Right atrium auricular region (tissue), 2 donors: ENCODE measurements at places on chromosomes 6 and 20. TPM values are rescaled to one million over a fixed set of nuclear protein-coding genes. Genes with fewer than 3 reads are reported as not detected.

KIF25 gene
- total RNA-seq, result not detected

ZNF391 gene
- 1.3 TPM for total RNA-seq

RAET1L gene
- not detected for total RNA-seq

L3MBTL3 gene
- 1.8 TPM for total RNA-seq

FKBP1C gene
- total RNA-seq, result not detected

LAMA4 gene
- 47.1 TPM for total RNA-seq

HLA-A gene
- 536 TPM for total RNA-seq

CD83 gene
- total RNA-seq, result 1.7 TPM

ALDH8A1 gene
- total RNA-seq, result 0.35 TPM

CLIC5 gene
- total RNA-seq, result 114 TPM

SEC63 gene
- total RNA-seq, result 18.9 TPM

KCNK5 gene
- total RNA-seq, result 1.1 TPM

KCNQ5 gene
- 0.67 TPM for total RNA-seq

DDX27 gene
- 20.6 TPM for total RNA-seq

ZSWIM1 gene
- 9.8 TPM for total RNA-seq

MICB gene
- 3.1 TPM for total RNA-seq

ARFGEF3 gene
- total RNA-seq, result 1.7 TPM

QRSL1 gene
- total RNA-seq, result 7.0 TPM

NKX2-4 gene
- total RNA-seq, result not detected

RAMACL gene
- total RNA-seq, result 0.20 TPM

PIM1 gene
- 28.0 TPM for total RNA-seq

SDC4 gene
- 95.2 TPM for total RNA-seq

PHACTR1 gene
- 19.1 TPM for total RNA-seq

PREX1 gene
- 21.7 TPM for total RNA-seq

HTR1B gene
- not detected for total RNA-seq

KCNK16 gene
- total RNA-seq, result not detected

NPEPL1 gene
- 14.1 TPM for total RNA-seq

CYP24A1 gene
- not detected for total RNA-seq
